ENCODE measurements at places on chromosomes 1 and 21. TPM values are rescaled to one million over a fixed set of nuclear protein-coding genes. Genes with fewer than 3 reads are reported as not detected.

The HSF2BP gene
- under 0.01 TPM for total RNA-seq

The OR2L5 gene
- total RNA-seq = 1.3 TPM

The MR1 gene
- 15.1 TPM for total RNA-seq

DNA sequence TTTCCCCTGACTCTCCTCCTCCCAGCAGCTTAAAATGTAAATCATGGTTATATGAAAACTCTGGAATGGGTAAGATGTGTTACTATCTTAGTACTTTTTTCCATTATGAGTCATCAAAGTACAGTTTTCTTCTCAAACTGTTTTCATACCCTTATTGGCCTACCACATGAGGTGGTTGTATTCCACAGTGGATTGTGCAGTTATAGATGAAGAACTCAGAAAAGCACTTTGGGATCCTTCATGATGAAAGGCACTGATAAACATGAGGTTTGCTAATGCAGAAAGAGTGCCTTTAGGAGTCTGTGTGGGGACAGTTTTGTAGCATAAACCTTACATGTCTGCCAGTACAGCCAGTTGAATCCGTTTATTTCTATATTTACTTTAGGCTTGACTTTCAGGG, 32.0 kb upstream of the MYOCOS start:
- no peak for DNase-seq

DNA sequence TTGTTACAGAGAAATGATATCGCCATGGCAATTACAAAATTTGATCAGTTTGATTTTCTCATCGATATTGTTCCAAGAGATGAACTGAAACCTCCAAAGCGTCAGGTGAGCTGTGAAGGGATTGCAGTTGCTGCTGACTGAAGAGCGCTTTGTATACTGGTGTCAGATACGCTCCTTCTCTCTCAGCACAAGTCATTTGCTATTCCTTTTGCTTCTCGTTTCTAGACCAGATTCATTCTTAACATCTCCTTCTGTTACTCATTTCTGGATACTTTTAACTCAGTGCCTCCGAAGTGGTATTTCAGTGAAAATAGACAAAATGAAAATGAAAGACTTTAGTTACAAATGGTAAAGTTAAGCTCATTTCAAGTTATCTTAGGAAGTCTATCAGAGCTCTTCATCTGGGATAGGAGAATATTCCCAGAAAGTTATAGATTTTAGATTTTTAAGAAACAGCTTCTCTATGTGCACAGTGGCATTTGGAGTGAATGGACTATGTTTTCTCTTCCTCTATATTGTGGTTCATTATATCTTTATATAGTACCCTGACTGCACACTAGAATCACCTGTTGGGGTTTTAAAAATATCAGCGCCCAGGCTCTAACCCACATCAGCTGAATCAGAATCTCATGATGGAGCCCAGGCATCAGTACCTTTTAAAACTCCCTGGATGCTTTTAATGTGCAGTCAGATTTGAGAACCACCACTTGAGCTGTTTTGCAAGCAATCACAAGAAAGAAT, 30.3 kb upstream of the KCNQ4 start:
- no peak for DNase-seq
